Left kidney (tissue), 8 donors: ENCODE measurements at places on chromosomes 5 and 9.
A peak's percentile ranks its signal among the peaks of the same experiment; 100 is the strongest.

DNA sequence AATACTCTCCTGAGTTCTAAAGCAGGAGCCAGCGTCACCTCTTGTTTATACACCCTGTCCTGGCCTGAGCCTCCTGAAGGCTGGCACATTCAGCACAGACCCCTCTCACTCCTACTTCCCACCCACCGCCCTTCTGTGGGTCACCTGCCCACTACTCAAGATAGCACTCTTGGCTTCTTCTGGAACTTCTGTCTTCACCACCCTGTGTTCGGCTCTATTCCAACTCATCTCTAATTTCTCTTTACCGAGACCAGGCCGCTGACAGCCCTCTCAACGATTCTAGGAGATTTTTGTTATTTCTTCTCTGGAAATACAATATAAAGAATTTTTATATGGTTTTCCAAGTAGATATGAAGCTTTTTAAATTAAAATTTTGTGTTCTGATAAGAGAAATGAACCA is 57.4 kb downstream of the IRF1 start:
- no peak for DNase-seq

DNA sequence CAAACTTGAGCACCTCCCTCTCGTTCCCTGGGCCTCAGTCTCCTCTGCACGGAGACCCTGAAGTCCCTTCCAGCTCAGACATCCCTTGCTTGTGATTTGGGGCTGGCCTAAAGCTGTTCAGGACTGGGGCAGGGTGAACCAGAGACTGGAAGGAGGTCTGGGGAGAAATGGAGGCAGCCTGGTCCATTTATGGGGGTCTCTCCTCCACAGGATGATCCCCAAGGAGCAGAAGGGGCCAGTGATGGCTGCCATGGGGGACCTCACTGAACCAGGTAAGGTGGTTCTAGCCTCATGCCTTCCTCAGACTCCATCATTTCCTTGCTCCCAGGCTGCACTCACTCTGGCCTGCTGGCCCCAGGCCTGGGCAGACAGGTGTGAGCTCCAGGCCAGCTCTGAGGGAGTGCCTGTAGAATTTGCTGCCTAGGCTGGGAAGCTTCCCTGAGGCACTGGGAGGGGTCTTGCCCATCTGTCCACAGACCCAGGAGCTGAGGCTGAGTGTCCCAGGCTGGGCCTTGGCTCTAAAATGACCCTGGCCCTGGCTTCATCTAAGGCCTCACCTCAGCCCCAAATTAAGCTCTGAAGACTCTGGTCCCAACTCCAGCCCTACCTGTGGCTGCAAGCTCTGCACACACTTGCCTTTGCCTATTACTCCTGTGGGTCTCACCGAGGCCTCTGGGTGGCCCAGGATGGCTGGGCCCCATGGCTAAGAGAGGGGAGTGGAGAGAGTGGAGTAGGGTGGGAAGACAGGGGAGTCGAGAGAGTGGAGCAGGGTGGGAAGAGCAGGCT is 1.9 kb downstream of the MYOZ3 start:
- DNase-seq = no peak

GRCh38 chr5:94782383-94782782 is 163.9 kb downstream of the SLF1 start:
- no peak for DNase-seq

DNA sequence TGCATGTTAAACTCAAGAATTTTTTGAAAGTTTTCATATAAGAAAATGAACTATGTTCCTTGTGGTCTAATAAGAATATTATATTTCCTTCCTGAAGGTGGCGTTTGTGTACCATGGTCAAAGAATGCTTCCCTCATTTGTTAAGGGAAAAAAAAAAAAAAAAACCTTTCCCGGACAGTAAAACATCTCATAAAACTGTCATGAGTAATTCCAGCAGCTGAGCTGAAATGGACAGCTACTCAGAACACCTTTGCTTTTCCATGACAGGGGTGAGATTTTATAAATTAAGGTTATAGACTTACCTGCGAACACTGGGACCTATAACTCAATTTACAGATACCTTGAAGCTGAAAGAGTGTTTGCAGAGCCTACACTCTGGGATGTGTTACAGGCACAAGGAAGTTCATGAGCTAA is 113.2 kb upstream of the RANBP3L start:
- DNase-seq = peak; percentile 63

- DNase-seq = no peak
These were observed 51.2 kb downstream of the RALGPS1 start for GRCh38 chr9:126965541-126966428.

- no peak for DNase-seq
These were observed 23.4 kb upstream of the CORO2A start for GRCh38 chr9:98215821-98216220.

DNA sequence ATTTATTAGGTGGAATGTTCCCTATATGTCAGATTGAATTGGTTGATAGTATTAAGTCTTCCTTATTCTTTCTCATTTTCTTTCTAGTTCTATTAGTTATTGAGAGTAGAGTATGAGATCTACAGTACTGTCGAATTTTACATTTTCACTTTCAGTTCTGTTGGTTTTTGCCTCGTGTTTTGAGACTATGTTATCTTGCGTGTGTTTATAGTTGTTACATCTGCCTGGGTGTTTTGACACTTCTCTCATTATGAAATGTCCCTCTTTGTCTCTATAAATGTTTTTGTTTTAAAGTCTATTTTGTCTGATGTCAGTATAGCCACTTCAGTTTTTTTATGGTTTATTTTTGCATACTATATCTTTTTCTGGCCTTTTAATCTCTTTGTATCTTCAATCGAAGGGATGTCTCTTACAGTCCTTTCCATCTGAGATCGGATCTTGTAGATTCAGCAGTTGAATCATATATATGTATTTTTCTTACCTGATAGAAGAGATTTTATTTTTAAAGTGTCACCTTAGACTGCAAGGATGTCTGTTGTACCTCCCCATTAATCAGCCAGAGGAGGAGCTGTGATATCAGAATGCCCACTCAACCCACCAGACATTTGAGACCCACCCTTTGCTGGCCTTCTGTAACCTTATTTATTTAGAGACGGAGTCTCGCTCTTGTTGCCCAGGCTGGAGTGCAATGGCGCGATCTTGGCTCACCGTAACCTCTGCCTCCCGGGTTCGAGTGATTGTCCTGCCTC is 20.7 kb downstream of the EHMT1 start:
- no peak for DNase-seq

DNA sequence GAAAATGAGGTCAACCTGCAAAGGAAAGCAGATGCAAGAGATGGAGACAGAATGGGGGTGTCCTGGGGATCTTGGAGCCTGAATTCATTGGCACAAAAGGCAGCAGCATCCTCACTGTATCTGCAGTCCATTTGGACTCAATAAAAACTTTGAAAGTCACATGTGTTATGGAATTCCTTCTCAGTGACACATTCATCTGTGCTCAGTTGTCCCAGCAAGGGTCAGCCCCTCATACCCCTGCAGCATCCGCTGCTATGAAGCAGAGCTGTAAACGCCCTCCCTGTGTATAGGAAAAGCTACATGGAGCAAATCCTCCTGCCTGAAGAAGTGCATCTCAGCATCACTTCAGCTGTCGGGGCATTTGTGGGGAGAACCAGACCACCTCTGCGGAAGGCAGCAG is 14.5 kb upstream of the RARS1 start:
- no peak for DNase-seq

DNA sequence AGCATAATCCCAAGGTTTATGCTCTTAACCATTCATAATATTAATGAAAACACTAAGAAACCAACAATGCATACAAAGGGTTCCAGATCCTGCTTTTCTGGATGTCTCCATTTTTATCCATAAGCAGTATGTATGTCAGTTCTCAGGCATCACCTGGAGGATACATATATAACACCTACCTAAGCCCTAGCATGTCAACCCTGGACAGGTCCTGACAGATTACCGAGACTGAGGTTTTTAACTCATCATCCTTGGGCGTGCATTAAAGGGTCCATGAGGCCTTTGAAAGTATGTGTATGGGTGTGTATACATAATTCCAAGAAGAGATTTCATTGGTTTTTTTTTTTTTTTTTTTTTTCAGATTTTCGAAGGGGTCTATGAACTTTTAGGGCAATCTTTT is 70.6 kb downstream of the SH3TC2 start:
- DNase-seq = no peak

GRCh38 chr5:116778032-116778431 is 203.4 kb upstream of the SEMA6A start:
- DNase-seq = peak; percentile 58

GRCh38 chr9:137077758-137078693 is 709 bp downstream of the UAP1L1 start:
- no peak for DNase-seq

DNA sequence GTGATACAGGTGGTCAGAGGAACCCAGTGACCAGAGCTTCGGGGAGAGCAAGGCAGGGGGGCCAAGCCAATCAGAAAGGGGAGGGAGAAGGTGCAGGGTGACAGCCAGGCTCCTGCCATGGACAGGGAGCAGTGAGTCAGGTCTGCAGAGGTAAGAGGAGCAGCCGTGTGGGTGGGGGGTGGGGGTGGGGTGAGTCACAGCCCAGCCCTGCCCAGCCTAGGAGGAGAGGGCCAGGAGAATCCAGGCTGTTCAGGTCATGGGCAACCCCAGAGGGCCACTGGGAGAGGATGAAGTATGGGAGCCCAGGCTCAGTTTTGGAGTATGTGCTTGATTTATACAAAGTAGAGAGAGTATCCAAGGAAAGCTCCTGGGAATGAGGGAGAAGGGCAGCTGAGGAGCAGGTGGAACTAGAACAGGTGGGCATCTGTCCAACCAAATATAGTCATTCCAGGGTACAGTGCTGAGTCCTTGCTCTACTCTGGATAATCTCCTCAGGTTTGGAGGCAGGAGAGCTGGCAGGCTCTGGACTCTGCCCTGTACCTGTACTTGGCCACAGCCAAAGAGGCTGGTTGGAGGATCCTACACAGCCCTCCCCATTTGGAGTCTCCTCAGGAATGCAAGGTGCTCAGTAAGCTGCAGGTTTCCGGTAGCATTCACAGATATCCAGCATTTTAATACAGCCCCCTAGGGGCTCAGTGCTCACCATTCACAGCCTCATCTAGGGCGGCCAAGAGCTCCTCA is 1.6 kb downstream of the HBEGF start:
- no peak for DNase-seq

DNA sequence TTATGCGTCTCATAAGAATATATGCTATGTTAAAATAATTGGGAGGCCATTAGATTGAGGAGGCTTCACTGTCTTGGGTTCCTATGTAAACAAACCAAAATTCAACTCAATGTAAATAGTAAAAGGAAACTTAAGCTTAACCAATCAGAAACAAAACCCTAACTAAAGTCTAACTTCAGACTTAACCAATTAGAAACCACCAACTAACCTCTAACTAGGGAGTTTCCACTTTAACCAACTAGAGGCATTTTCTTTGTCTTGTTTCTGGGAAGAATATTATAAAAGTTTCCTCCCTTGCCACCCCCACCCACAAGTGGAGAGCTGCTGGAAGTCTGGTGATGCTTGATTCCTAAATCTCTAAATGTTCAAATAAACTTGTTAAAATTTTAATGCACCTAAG is 214.5 kb downstream of the SEMA5A start:
- DNase-seq = no peak

DNA sequence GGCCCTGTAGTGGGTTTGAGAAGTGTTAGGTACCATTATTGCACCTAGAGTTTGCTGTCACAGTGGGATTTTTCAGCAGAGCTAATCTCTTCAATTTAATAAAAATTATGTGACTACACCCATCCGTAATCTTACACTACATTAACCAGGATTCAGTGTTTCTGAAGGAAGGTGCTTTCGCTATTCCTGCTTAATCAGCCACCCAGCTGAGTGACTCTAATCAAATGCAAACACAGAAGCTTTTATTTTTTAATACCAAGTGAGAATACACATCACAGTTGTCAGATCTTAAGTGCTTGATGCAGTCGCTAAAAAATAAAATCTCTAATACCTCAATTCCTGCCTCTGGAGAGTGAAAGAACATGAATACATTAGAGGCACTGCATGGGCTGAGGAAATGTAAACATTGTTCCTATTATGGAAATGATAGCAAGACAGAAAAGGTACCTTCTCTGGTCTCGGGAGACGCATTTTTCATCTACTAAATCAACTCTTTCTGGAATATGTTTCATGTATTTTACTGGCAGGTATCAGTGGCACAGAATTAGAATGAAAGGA is 125.7 kb downstream of the SEMA6A start:
- no peak for DNase-seq

GRCh38 chr5:102715082-102715807 is 39.9 kb upstream of the PAM start:
- DNase-seq = no peak

DNA sequence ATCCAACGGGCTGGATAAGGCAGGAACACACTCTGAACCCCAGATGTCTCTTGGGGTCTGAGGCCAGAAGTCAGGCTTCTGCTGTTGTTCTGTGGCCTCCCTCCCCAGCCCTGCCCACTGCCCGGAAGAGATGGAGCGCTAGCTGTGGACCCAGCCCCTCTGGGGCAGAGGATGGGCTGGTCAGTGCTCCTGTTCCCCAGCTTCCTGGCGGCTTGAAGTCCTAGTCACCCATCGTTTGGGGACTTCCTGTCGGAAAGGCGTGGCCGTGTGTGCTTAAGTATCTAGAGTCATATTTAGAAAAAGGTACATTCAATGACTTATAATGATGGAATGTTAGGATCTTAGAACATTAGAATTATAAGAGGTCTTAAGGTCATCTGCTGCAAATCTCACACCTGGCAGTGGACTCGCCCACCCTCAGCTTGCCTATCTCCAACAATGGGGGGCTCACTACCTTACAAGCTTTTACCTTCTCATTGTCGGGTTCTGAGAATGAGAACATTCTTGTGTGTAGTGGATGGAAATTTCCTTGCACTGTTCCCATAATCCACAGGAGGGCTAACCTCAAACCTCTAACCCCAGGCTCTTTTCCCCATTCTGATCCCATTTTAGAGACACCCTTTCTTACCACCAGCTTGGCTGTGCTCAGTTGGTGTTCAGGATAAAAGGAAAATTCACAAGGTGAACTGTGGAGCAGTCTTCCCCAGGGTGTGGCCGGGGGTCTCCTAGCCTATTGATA is 13.4 kb upstream of the AIF1L start:
- no peak for DNase-seq

GRCh38 chr5:144189800-144190429 is 19.2 kb downstream of the KCTD16 start:
- no peak for DNase-seq

DNA sequence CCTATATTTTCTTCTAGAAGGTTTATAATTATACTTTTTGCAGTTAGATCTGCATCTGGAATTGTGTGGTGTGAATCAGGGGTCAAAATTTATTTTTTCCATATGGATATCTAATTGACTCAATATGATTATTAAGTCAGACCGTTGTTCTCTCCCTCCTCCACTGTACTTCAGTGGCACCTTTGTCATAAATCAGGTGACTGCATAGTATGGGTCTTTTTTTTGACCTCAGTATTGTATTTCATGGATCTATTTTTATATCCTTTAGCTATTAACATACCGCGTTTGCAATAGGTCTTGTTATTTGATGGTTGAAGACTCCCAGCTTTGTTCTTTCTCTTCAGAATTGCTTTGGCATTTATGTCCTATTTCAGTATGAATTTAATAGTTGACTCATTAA is 107.4 kb downstream of the BOD1 start:
- no peak for DNase-seq

DNA sequence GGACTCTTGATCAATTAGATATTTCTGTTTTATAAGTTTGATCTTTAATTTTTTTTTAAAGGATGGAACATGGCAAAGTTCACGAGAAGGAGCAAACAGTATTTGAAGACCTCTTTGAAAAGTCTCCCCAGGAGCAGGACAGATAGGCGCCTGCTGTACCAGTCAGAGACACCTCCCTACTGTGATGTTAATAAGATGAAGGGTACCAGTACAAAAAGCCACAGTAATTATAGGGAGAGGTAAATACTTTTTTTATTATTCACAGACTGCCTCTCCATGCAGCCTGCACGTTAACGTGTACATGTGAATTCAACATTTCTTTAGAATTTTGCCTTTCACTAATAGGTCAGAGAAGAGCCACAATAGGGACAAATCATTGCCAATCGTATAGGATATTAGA is 146.5 kb upstream of the CDH6 start:
- DNase-seq = no peak
